Fibroblast of the aortic adventitia (primary cell): ENCODE measurements at places on chromosomes 16 and 17. TPM values are rescaled to one million over a fixed set of nuclear protein-coding genes. Genes with fewer than 3 reads are reported as not detected.

Gene ZPBP2
- not detected in 2 replicates for total RNA-seq

Gene CHD9NB
- total RNA-seq = 1.6 and 2.3 TPM in 2 replicates

Gene PDE6G
- total RNA-seq = 0.63 TPM in 1 of 2 replicates, not detected in the other

Gene GNAO1
- total RNA-seq = 0.09 TPM in 1 of 2 replicates, not detected in the other

Gene DBNDD1
- 0.16 and 1.7 TPM in 2 replicates for total RNA-seq

Gene KRT16
- total RNA-seq = 0.98 and 2.0 TPM in 2 replicates

Gene KCNG4
- total RNA-seq = not detected in 2 replicates

Gene ANKS4B
- total RNA-seq = not detected in 2 replicates

Gene KRTAP4-5
- not detected in 2 replicates for total RNA-seq

Gene TMEM11
- 5.0 and 17.5 TPM in 2 replicates for total RNA-seq

Gene NUPR1
- 28.8 and 56.1 TPM in 2 replicates for total RNA-seq

Gene C16orf96
- under 0.01 TPM in 1 of 2 replicates, not detected in the other for total RNA-seq

Gene PRR29
- total RNA-seq = 0.99 and 1.4 TPM in 2 replicates

- no peak for DNase-seq
Observed at GRCh38 chr17:10048629-10049350, 143.7 kb upstream of the RCVRN start.

- no peak for DNase-seq
Observed at GRCh38 chr17:27485125-27485524, 28.9 kb downstream of the KSR1 start.

GRCh38 chr17:44757045-44757917 lies 1.5 kb upstream of the ADAM11 start:
- no peak for DNase-seq

DNA sequence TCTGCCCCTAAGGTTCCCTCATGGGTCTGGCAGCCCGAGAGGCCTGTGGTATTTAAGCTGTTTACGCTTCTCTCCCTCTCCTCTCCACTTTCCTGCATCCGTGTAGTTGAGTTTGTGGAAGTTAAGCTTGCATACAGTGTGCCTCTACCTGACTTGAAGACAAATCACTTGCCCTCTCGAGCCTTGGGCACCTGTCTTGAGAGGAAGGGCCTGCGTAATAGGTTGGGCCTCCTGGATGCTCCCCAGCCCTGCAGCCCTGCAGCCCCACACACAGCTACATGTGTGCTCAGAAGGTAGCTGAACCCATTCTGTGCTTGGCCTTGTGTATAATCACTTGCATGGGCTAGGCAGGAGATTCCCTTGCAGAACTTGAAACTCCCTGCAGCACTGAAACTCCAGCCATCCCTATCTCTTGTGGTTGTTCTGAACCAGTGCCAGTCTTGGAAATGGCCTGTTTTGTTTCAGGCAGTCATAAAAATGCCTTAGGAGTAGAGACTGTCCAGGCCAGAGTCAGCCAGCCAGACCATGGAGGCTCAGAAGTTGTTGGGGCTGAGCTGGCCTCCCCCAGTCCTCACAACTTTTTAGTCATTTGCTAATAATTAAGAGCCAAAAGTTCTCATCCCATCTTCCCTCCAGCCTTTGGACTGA lies 134.6 kb downstream of the CLEC16A start:
- peak; percentile 99 for DNase-seq

DNA sequence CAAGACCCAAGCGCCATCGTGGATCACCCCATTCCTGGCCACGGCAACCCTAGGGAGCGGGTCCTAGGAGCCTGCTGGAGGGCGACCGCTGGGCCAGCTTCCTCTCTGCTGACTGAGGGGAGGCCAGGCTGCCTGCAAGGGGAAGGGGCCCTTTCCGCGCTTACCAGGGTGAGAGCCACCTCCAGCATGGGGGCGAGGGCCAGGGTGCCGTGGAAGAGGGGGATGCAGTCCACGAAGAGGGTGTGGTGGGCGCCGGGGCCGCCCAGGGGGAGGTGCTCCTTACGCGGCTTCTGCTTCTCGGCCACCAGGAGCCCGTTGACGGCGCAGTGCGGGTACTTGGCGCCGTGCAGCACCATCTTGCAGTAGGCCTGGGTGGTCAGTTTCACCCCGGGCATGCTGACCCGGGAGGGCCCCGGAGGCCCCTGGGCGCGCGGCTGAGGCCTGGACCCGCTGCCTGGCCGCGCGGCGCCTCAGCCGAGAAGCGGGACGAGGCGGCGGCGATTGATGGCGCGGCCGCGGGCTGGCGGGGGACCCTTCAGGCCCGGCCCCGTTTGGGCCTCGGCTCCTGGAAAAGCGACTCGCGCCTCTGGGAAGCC lies 345 bp downstream of the EMC8 start:
- DNase-seq = peak; percentile 8

DNA sequence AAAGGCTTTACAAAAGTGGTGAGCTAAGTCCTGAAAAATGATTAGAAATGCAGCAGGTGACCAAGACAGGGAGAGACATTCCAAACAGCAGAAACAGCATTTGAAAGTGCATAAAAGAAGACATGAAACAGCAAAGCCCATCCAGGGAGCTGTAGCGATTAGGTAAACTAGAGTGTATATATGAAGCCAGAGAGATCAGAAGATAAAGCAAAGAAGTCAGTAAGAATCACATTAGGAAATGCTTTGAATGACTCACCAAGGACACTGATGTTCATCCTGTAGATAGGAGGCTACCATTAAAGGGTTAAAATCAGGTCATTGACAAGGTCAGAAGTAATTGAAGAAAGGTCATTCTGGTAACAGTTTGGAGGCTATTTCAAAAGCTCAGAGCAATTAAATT lies 27.6 kb upstream of the VAT1L start:
- DNase-seq = no peak

- no peak for DNase-seq
Observed at GRCh38 chr17:14310101-14310500, 9.2 kb downstream of the HS3ST3B1 start.

GRCh38 chr17:16286009-16286946 lies 67.0 kb downstream of the CENPV start:
- peak; percentile 98 for DNase-seq

GRCh38 chr16:81445966-81446906 lies 1.6 kb downstream of the CMIP start:
- DNase-seq = peak; percentile 63

DNA sequence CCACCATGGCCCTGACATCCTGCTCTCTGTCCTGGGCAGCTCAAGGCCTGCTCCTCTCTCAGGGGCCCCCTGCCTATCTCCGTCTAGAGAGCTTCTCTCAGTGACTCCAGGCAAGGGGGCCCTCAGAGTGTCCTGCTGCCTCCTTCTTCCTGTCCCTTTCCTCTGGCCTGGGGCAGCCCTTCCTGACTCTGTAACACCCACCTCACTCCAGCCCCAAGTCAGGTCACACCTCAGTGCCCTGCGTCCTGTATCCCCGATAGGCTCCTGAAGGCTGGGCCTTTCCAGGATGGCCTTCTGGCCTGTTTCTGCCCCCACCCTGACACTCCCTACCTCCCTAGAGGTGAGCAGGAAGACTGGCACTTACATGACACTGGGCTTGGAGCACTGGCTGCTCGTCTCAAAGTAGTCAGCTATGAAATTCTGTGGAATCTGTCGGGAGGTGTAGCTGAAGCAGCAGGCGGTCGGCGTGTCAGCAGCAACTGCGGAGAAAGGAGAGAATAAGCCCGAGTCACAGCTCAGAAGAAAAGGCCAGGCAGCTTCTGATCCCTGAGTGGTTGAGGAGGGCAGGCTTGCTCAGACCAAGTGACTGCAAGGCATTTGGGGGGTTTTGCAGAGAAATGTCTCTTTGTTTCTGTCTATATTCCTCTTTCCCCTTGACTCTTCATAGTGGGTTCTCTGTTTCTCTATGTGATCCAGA lies 976 bp downstream of the CCL3L1 start:
- DNase-seq = no peak

- DNase-seq = no peak
Observed at GRCh38 chr16:4788489-4788889, 344 bp upstream of the SEPTIN12 start.

DNA sequence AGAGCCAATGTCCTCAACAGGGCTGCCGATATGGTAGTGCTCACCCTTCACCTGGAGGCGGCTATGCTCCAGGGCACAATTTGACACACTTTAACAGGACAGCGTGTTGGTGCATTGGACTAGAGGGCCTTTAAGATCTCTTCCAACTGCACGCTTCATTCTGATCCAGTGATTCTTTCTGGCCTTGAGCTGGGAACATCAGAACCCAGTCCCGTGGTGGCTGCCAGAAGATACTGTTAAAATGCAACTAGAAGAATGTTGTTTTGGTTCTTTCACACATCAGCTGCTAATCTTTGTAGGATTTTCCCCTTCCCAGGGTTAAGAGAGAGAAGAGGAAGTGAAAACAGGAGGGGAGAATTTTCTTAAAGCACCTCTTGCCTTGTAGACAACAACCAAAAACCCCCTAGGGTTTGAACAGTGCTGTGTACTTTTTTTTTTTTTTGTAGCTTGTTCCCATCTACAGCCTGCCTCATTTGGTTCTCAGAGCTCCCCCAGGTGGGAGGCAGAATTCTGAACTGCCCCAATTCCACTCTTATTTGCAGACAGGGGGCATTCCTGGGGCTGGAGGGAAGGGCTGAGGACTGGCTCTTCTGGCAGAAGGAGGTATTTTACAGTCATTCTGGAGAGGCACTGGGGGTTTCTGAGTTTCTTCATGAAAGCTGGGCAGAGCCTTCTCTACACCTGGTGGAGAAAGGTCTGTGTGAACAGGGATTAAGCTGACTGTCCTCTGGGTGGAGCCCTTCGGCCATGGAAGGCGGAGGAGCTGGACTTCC lies 32.4 kb downstream of the SMARCE1 start:
- DNase-seq = peak; percentile 53

DNA sequence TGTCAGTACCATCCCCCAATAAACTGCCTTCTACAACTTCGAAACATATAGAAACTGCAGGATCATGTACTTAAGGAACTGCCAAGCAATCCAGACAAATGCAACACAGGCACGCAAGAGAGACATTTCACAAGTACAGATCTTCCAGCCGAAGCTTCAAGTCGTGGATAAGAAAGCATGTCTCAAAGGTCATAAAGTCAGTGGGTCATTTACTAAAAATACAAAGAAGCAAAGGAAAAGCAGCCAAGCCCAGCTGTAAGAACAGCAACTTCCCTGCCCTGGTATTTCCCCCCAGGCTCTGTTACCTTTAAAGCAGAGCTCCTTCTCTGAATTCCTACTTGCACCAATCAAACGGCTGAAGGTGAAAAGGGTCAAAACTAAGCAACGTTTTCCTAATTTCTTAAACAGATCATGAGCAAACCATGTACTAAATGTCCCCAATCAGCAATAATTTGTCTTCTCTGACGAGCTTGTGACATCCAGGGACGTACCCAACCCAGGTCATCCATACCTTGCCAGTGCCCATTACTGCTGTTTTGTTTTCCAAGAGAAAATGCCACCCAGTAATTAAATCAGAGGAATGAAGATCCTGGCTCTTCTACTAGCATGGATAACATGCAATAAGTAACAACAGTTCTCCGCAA lies 1.7 kb downstream of the AKTIP start:
- DNase-seq = peak; percentile 20

DNA sequence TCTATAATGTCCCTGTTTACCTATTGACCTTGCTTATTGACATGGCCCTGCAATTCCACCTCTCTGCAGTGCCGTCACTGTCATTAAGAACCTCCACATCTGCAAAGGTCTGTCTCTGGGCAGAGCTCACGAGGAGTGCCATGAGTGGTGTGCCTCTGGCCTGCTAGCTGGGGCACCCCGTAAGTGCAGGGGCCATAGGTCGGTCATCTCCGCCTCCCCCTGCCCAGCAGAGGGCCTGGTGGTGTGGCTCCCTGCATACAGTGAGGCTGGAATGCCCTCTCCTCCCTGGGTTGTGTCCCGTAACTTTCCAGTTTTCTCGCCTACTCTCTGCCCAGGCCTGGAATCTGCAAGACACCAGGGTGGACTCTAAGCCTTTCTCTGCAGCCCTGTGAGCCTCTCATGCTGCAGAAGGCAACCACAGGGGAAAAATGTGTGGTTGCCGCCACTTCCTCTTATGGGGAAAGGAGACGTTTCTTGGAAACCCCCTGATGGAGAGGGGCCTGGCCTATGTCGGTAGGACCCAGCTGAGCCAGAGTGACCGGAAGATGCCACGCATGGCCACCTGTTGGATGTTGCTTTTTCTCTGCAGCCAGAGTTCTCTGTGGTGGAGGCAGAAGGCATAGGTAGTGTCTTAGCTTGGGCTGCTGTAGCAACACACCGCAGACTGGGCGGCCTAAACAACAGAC lies 2.7 kb upstream of the SNX20 start:
- no peak for DNase-seq

DNA sequence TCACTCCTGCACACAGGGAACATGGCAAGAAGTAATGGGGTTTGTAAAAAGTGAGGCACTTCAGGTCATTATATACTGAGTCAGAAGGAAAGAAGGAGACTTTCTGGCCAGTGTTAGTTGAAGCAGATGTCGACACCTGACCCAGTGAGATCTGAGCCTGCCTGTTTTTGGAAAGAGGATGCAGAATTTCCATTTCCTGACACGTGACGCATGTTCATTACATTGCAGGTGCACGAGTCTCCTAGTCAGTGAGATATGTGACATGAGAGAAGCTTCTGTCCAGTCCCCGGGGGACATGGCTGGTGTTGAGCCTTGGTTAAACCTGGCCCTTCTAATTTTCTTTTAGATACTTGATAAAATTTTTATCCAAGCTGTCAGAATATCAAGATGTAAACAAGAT lies 62.3 kb downstream of the ELAC2 start:
- no peak for DNase-seq

- no peak for DNase-seq
Observed at GRCh38 chr16:51053775-51054174, 97.3 kb downstream of the SALL1 start.

DNA sequence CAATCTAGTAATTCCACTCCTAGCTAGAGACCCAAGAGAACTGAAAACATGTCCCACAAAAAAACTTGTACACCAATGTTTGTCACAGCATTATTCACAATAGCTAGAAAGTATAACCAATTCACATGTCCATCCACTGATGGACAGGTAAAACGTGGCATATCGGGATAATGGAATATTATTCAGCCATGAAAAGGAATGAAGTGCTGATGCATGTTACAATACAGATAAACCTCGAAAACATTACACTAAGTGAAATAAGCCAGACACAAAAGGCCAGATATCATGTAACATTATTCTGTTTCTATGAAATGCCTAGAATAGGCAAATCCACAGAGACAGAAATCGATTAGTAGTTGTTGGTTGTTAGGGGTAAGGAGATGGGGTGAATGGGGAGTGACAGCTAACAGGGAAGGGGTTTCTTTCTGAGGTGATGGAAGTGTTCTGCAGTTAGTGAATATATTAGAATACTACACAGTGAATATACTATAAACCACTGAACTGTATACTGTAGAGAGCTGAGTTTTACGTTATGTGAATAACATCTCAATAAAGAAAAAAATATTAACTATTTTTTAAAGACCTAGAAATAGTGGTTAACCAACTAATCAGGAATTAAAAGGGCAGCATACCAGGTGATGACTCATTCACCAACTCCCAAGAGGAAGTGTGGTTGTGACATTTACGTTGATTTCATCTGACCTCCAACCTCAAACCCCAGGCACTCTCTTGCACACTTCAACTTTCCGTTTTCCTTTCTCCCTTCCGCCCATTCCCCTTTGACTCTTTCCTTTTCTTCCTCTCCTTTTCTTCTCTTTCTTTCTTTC lies 48.6 kb downstream of the GAS7 start:
- peak; percentile 70 for DNase-seq

GRCh38 chr17:81254955-81255717 lies 16.0 kb downstream of the NDUFAF8 start:
- peak; percentile 74 for DNase-seq

- DNase-seq = no peak
Observed at GRCh38 chr17:3826191-3826590, 19.9 kb downstream of the NCBP3 start.

- DNase-seq = no peak
Observed at GRCh38 chr16:68230956-68231355, 5.0 kb downstream of the ESRP2 start.

- peak; percentile 29 for DNase-seq
Observed at GRCh38 chr16:86818671-86819532, 240.6 kb downstream of the FOXL1 start.
